ENCODE measurements at places on chromosomes 6 and 20. TPM values are rescaled to one million over a fixed set of nuclear protein-coding genes. Genes with fewer than 3 reads are reported as not detected.

VWA7 gene
- total RNA-seq: 1.6 TPM

DNA sequence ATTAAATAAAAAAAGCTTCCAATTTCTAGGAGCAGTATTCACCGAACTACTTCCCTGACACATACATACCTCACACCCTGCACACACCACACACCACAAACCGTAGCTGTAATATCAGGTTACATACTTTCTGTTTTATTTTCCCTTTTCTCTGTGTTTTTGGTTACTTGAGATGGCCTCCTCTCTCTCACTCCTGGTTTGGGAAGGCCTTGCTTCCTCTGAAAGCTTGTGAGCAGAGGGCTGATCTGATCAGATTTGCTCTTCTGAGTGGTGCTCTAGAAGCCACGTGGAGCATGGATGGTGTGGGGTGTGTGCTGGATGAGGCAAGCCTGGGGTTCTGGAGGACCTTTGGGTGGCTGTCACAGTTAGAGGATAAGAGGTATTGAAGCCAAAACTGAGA lies 20.9 kb downstream of the UTRN start:
- no peak for ATAC-seq

DNA sequence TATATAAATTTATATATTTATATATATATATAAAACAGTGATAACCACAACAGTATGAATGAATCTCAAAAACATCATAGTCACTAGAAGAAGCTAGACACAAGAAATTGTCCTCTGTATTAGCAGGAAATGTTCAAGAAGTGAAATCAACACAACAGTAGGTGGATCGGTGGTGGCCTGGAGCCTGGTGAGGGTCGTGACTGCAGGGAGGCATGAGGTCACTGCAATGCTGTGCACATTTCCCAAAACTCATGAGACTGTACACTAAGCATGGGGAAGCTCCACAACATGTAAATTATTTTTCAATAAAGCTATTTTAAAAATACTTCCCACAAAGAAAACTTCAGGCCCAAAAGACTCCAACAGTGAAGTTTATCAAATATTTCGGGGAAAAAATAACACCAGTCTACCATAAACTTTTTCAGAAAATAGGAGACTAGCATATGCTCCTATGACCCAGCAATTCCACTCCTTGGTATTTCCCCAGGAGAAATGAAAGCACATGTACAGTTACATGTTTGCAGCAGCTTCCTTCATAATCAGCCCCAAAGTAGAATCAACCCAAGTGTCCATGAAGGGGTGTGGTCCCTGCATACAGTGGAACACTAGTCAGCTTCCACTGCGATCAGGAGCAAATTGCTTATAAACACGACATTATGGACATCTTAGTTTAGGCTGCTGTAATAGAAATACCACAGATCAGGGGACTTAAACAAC lies 144.2 kb downstream of the TBXT start:
- ATAC-seq: no peak

LMBRD1 gene
- 22.0 TPM for total RNA-seq

SMPDL3A gene
- 11.8 TPM for total RNA-seq

GRCh38 chr6:143233554-143234285 lies 173.0 kb downstream of the AIG1 start:
- ATAC-seq: no peak
